NCI-H1092 treated with DMSO at 0.1 percent for 48 hours (cell line): ENCODE measurements at places on chromosomes 16 and 17.

GRCh38 chr17:5413682-5414081 is 5.8 kb downstream of the NUP88 start:
- DNase-seq: no peak

GRCh38 chr17:77874303-77875050 is 84.0 kb upstream of the TNRC6C start:
- DNase-seq: no peak

GRCh38 chr16:18938986-18939385 is 12.8 kb upstream of the SMG1 start:
- no peak for DNase-seq

GRCh38 chr17:50861334-50861676 is 4.8 kb downstream of the TOB1 start:
- DNase-seq: no peak

DNA sequence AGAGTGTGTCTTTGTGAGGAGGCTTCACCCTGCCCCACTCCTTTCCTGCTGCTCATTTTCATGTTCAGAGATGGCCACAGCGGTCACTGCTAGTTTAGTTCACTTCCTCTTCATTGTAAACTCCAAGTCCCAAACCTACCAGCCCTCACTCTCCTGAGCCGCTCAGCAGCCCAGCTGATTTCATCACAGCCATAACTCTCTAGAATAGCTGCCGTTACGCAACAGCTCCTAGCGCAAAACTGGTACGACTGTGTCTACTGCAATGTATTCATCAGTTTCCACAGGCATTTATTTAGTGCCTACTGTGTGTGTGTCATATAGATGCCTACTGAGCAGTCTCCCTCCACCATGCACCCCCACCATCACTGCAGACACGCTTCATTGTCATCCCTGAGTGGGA is 233.5 kb upstream of the RPL38 start:
- DNase-seq: no peak

DNA sequence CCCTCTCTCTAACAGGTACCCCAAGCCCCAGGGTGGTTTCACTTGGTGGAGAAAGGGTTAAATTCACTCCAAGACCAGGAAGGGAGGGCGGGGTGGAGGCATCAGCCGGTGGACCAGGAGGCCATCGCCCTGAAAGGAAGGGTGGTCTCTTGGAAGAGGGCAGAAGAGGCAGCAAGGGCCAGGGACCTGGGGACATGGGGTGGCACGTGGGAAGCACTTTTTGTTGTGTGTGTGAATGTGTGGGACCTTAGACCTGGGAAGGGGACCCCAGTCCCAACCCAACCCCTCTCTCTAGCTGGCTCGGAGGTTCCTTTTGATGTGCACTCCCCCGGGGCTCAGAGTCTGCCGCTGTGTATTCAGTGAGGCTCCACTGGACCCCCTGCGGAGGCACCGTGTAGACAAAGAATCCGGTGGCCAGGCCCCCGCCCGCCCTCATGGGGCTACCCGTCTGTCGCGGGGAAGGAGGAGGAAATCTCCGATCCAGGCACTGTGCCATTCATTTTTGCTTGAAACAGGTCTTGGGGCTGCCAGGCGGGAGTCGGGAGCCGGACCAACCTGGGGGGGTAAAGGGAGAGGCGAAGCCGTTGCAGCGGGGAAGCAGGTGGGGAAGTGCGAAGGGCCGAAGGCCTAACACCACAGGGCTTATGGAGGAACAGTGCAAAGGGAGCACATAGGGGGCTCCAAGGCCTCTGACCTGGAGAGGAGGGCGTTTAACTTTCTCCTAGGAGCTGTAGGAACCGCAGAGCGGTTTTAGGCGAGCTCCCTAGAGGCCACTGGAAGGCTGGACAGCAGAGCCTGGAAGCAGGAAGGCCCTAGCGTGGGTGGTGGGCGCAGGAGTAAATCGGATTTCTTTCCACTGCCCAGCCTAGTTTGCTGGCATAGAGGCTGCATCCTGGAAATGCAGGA is 3.2 kb upstream of the WNT3 start:
- DNase-seq: no peak

DNA sequence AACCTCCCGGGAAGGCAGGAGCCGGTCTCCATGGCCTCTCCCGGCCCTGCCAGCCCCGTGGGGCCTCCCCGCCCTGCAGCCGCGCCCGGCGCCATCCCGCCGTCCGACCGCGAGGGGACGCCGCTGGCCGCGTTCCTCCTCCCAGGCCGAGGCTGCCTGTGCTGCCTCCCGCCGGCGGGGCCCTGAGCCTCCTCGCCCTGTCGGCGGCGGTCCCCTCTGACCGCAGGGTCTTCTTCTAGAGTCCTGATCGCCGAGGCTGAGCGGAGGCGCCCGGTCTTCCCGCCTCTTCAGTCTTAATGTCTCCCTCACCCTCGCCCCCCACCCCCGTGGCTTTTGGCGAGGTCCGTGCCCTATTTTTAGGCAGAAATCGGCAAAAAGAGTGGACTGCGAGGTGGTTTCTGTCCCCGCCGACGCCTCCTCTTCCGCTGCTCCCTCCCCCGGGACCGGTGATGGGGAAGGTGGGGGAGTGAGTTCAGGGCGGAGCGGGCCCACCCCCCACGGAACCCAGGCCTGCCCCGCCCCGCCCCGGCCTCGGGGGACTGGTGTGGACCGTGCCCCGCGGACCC is 794 bp upstream of the CPNE7 start:
- no peak for DNase-seq

GRCh38 chr17:63517825-63518534 is 5.2 kb upstream of the KCNH6 start:
- DNase-seq: peak; percentile 12

DNA sequence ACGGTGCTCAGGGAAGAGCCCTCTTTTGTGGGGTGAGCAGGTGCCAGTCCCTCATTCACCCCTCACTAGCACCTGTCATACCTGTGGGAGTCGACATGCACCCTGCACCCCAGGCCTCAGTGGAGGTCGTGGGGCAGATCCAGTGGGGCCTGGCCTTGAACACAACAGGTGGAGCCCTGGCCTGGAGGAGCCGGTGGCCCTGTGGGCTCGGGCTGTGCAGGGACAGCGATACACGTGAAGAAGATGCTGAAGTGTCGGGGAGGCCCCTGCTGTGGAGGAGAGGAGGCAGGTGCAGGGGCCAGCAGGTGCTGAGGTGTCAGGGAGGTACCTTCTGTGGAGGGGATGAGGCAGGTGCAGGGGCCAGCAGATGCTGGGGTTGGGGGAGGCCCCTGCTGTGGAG is 31.8 kb downstream of the ZNF750 start:
- no peak for DNase-seq

GRCh38 chr16:53482123-53482522 is 20.9 kb downstream of the AKTIP start:
- no peak for DNase-seq

- peak; percentile 41 for DNase-seq
Observed at GRCh38 chr16:31458073-31458843, 1.0 kb upstream of the ARMC5 start.

DNA sequence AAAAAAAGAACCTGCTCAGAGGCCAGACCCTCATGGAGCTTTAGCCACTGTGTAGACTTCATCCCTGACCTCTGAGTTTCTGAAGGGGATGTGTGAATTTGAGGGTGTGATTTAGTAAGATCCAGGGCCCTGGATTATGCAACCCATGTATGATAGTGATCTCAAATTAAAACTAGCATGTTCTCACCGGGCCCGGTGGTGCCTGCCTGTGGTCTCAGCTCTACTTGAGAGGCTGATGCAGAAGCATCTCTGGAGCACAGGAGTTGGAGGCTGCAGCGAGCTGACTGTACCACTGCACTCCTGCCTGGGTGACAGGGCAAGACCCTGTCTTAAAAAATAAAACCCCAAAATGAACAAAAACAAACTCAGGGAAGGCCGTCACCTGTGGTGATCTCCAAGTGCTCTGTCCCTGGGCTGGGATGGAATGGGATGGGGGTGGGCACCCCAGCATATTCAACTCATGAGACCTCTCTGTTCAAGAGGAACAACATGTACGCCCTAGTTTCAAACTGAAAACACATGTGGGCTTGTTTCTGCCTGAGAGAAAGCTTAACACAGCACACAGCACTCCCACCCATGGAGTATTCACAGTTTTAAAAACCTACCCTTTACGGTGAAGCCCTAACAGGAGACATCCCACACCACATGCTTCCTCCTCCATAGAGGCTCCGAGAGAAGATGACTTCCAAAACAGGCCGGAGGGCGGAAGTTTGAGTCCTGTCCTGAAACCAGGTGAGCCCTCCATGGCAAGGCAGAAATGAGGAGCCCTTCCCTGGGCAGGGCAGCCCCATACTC is 30.1 kb downstream of the GNPTG start:
- no peak for DNase-seq
